ENCODE measurements at places on chromosomes 6 and 20.

DNA sequence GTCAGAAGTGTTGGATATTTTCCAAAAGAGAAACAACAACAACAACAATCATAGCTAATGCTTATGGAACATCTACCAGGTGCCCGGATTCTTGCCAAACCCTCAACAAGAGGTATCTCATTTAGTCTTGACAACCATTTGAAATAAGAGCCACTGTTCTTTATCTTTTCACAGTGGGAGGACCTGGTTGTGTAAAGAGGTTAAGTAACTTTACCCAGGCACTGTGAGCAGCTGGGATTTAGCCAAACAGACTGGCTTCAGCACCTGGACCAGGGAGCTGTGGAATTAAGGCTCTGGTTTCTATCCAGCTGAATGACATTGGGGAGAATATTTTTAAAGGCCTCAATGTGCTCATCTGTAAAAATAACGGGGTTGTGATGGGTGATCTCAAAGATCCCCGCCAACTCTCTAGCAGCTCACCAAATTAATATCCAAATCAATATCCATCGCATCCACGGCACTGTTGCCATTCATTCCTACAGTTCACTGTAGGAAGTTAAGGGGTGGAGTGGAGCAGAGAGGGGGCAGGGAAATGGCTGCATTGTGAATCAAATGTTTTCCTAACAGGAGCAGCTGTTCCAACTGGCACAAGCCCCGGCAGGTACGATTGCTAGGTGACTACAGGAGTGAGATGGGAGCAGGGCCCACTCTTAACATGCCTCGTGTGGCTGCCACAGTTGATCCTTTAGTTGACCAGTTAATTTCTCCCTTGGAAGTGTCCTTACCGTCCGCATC is 61.8 kb downstream of the GCNT2 start:
- no peak for DNase-seq

GRCh38 chr6:132382630-132383175 is 18.6 kb downstream of the MOXD1 start:
- DNase-seq, result no peak

DNA sequence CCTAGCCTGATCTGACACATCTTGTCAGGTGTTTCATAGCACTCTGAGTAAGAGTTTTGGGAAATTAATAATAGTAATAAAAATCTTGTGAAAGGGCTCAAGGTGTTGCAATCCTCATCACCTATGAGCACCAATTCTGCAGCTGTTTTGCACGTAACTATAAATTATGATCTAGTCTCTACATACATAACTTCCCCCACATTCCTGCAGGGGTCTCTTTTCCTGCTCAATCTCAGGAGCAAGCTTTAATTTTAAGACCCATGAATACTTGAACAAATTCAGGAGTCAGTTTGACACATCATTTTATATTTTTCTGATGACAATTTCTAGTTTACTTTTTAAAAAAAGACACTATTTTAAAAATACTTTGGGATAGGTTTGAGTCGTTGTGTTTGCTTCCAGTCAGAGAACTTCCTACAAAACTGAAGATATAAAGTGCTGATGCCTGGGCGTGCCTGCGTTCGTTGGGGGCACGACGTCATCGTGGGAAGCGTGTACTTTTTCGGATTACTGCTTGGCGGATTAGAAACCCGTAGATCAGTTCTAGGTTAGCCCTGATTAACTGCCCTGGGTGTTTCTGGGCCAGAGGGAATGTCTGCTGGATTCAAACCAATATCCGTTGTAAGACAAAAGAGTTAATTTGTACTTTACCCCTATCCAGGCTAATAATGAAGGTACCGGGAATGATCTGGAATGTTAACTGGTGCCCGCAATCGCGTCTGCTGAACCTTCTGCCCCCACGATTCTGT is 1.0 kb upstream of the E2F3 start:
- peak; percentile 55 for DNase-seq

DNA sequence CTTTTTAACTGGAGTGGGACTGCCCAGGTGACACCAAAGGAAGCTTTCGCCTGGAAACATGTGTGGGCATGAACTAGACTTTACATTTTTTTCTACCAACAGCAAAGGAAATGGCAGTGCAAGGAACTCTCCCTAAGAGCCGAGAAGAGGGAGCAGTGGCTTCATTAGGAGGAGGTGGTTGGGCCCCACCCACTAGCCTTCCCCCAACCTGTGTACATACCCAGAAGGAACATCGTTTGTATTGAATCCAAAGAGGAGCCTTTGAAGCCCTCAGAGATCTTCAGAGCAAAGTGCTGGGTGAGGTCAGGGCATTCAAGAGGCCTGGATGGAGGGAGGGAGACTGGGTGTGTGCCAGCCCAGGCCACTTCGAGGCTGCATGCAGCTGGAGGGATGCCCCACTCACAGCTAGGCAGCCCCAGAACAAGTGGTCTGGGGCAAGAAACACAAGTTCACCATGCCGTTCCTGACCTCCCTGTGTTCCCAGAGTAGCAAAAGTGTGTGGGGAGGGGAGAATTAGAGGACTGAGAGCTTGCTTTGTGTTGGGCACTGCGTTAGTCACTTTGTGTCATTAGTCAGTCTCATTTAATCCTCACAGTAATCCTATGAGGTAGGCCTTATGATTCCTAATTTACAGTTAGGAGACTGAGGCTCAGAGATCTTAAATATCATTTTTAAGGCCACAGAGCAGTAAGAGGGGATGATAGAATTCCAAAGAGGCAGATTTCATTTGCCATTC is 191.6 kb upstream of the SUPT3H start:
- peak; percentile 53 for DNase-seq

DNA sequence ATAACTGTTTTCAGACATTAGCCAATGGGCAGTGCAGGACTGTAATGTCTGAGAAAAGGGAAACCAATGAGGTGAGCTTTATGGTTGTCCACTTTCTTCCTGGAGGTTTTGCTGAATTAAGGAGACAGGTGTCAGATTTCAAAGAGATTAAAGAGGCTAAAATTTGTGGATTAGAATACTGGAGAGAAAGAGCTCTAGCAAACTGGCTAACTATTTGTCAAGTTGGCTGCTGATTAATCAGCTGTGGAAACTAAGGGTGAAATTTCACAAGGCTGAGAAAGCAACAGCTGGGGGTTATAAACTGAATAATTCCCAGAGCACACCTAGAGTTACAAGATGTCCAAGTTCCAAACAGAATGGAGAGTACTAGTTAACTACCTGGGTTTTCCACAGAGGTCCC is 198.9 kb downstream of the TBC1D32 start:
- no peak for DNase-seq

DNA sequence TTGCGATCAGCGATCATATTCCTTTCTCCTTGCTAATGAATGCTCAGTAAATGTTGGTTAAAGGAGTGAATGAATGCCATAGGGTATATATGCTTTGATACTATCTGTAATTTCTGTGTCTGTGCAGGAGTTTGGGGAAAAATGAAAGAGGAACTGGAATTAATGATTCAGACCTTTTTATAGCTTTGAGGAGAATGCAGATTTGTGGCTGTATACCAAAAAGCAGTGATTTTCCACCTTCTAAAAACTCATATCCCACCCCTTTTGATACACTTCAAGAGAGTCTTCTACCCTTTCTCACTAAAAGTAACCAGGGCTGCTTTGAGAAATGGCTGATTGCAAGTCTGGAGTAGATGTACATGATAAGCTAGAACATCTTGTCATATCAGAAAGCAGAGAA is 26.6 kb upstream of the SUMO4 start:
- DNase-seq, result no peak

- no peak for DNase-seq
Measured at GRCh38 chr6:16360365-16360764, 122.0 kb downstream of the GMPR start.

GRCh38 chr20:17928633-17929311 is 39.8 kb downstream of the SNX5 start:
- no peak for DNase-seq

DNA sequence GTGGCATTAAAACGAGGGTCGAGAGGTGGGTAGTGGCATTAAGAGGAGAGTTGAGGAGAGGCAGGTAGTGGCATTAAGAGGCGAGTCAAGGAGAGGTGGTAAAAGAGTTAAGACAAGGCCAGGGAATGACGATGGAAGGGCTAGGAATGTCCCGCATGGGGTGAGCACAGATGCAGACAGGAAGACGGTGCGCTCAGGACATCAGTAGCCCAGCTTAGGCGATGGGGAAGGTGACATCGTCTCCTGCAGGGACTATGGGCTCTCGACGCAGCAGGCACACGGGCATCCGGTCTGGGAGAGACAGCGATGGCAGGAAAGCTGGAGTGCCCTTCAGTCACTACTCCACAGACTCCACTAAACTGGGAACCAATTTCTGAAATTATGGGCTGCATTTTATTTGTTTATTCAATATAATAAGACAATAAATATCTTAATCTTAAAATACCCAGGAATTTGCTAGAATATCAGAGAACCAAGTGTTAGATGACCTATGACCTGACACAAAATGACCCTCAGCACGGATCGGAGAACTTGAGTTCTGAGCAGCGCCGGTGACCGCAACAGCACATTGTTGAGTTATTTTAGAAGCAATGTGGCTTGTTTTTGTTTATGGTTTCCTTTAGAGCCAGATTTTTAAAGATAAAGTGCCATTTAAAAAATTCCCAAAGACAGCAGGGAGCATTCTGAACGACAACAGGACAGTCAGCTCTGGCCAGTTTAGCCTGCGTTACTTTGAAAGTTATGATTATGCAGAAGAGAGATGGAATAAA is 177.7 kb downstream of the SMOC2 start:
- DNase-seq, result no peak

GRCh38 chr6:12614456-12614855 is 102.1 kb upstream of the PHACTR1 start:
- DNase-seq, result no peak

GRCh38 chr20:5353624-5354496 is 37.1 kb upstream of the PROKR2 start:
- no peak for DNase-seq

GRCh38 chr20:17612287-17612991 is 42.6 kb downstream of the DSTN start:
- no peak for DNase-seq

GRCh38 chr20:55194947-55195346 is 719.6 kb downstream of the DOK5 start:
- no peak for DNase-seq

DNA sequence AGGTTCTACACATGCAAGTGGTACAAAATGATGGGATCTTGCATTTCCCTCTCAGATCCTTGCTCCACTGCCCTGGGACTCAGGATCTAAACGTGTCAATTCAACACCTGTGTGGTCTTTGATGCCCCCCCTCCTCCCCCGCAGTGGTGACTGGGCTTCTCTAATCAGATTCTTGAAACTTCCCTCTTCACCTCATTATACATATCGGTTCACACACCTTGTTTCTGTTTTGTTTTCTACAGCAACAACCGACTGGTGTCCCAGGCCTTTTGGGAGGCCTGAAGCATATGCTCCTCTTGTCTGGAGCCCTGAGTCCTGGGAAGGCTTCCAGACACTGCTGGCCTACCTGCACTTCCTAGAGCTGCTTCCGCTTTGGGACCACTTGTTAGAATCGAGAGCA is 20.0 kb downstream of the SAMD3 start:
- DNase-seq, result no peak

DNA sequence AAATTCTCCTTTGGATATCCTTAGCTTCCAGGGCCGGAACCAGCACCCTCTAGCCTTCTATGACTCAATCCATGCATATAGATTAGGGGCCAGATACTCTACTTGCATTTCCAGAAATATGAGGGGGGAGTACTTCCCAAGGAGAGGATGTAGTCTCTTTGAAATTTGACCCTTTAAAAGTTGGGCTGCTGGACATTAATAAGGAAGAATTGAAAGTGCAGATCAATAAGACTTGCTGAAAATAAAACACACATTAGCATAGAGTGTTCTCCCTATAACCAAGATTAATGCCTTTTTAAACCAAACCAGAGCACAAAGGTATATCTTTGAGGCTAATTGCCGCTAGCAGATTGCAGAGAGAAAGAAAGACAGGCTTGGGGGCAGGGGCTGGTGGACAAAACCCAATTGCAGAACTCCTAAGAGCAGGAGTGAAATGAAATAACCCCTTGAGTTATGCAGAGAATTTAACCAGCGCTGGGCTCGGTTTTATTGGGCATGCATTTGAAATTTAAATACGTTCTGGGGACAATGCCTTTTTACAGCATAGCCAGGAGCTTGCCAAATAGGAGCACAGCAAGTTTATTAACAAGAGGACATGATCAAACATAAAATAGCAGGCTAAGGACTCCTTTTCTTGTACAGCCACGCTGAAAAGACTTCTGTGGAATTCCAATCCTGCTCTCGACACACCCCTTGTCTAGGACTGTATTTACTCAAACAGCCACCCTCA is 108.2 kb upstream of the SALL4 start:
- DNase-seq, result no peak

DNA sequence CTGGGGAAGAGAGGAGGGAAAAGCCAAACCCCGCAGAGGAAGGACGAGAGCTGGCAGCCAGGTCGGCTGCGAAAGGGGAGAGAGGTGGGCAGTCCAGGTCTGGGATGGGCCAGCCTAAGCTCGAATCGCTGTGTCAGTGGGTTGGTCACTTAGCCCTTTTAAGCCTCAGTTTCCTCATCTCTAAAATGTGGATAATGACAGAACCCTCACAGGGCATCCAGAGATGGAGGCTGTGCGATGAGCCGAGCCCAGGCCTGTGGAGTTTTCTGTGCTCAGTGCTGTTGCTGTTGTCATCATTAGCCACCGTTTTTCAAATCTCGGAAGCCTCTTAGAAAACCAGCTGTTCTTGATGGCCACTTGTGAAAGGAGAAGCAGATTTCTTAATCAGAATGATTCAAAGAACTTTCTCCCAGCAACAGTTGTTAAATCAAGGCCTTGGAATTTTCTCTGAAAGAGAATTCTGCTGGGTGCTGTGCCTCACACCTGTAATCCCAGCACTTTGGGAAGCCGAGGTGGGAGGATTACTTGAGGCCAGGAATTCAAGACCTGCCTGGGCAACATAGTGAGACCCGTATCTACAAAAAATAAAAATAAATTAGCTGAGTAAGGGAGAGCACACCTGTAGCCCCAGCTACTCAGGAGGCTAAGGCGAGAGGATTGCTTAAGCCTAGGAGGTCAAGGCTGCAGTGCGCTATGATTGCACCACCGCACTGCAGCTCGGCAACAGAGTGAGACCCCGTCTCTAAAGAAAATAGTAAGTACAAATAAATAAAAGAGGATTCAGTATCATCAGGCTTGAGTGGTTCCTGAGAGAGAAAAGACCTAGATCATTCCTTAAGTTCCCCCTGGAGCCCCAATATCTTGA is 46.3 kb upstream of the ENTPD6 start:
- DNase-seq, result no peak

- DNase-seq, result peak; percentile 8
Measured at GRCh38 chr6:169866668-169867521, 115.5 kb downstream of the ERMARD start.

GRCh38 chr20:28562510-28562898 is 2695.0 kb upstream of the DEFB115 start:
- DNase-seq, result no peak

All from Right ventricle myocardium superior (tissue), 1 donor.